HFF-Myc (cell line): ENCODE measurements at places on chromosomes 3 and 15.
A peak's percentile ranks its signal among the peaks of the same experiment; 100 is the strongest.

- no peak for DNase-seq
Measured at GRCh38 chr3:13186435-13186815, 113.2 kb upstream of the IQSEC1 start.

- DNase-seq: no peak
Measured at GRCh38 chr3:57120451-57121174, 44.5 kb downstream of the IL17RD start.

DNA sequence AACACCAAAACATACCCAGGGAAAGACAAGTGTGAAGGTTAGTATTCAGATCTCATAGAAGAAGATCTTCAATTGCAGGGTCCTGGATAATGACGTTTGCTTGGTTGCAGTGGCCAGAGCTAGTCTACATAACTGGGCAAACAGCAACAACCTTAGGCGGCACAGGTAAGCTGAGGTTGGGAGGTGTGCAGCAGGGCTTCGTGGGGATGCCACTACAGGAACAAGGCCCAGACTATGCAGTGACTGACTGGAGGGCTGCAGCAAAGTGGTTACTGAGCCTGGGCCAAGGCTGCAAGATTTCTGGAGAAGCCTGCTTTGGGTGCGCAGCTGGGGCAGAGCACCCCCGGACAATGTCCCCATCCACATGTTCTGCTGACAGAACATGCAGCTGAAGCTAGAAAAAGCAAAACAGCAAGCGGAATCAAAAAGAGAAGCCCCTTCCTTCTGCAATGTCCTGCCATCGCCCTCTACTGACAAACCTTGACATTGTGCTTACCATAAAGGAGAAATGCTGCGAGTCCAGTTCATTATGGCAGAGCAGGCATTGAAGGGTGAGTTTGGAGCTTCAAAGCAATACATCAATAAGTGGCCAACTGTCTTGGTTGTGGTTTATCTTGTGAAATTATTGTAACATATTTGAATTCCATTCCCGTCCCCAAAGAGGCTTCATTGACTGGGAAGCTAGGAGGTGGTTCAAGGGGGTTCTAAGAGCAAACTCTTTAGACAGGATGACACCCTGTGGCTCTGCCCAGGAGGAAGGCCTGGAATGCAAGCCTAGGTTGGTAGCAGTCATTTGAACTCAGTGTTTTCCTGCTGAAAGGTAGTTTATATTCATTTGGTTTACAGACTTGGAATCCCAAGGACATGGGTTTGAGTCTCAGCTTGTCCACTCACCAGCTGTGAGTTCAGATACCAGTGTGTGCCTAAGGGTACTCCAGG lies 217.0 kb downstream of the PDCD6IP start:
- DNase-seq: peak; percentile 12

GRCh38 chr15:33011976-33012375 lies 182.5 kb downstream of the FMN1 start:
- DNase-seq: no peak

- DNase-seq: no peak
Measured at GRCh38 chr15:96020133-96020532, 310.4 kb upstream of the NR2F2 start.

GRCh38 chr3:172536993-172537419 lies 13.8 kb upstream of the TNFSF10 start:
- DNase-seq: no peak

DNA sequence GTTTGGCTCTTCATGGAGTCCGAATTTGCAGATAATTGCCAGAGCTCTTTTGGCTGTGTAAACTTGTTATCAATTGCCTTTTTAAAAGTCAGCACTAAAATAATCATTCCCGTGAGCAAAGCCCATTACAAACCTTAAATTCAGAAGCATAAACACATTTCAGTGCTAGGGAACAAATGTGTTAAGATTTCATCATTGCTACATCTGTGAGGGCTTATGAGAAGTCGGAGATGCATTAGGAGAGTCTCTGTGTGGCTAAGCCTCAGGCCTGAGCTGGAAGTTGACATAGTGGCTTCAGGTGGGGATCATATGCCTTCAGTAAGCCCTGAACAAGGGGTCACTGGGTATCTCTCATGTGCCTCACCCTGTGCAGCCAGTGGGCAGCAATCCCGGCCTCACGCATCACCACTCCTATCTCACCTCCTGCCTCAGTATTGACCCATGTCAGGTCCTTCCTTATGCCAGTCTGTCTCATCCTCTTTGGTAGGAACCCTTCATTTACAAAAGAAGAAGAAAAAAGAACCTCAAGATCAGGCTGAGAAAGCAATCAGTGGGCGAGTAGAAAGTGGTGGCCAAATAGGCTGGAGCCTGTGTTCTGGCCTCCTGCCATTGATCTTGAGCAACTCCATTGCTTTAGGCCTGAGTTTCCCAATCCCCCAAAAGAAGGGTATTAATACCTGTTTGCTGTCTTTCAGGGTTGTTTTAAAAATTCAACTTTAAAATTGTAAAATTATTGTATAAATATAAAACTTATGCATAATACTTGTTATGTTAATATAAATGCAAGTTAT lies 233.5 kb downstream of the IL20RB start:
- DNase-seq: no peak

GRCh38 chr15:101437618-101438481 lies 51.7 kb downstream of the PCSK6 start:
- no peak for DNase-seq

DNA sequence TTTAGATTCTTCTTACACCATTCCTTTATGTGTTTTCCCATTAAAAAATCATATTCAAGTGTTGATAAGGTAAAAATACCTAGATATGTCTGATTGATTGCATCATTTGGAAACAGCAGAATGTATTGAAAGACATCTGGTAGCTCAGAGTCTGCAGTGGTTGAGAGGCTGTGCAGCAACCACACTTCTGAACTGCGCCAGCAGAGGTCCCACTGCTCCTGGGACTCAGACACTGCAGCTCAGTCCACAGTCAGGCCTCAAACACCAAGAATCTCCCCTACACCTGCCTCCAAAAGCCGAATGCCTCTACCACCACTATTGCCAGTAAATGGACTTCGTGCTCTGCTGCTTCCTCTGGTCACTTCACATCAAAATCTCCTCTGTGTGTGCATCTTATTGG lies 176.9 kb upstream of the LMCD1 start:
- DNase-seq: no peak

DNA sequence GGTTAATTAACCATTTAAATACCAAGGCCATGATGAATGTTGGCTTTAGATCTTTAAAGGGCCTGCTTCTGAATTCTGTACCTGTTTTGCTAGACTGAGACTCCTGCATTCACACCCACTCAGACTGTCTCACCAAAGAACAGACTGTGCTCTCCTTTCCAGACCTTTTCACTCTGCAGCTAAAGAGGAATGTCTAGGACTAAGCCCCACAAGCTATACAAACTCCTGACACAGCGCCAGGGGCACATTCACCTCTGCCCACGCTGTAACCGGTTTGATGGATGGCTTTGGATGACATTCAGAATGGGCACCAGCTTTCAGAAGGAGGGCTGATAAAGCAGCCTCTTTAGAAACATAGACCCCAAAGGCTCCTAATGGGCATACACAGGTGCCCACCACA lies 200.1 kb downstream of the KCNMB2 start:
- no peak for DNase-seq

GRCh38 chr3:46835491-46835890 lies 27.8 kb downstream of the MYL3 start:
- DNase-seq: no peak
